ENCODE measurements at places on chromosomes 2 and 18. TPM values are rescaled to one million over a fixed set of nuclear protein-coding genes. Genes with fewer than 3 reads are reported as not detected.

- DNase-seq: no peak
Observed at GRCh38 chr18:46756559-46757201, at the start of gene ST8SIA5. ST8SIA5 (minus strand) TSS chr18:46757053; CDS start chr18:46756508, 545 bp downstream.

GRCh38 chr2:157257312-157258252 is at the start of gene GALNT5:
GALNT5 (plus strand) TSS chr2:157257705; CDS start chr2:157258083, 378 bp downstream.
- peak; percentile 28 for DNase-seq

Gene KLHL30
- total RNA-seq: 0.28 TPM

Gene LYG1
- 0.69 TPM for total RNA-seq

Gene IL1RL2
- 2.0 TPM for total RNA-seq

Gene SCYGR4
- total RNA-seq: not detected
